ENCODE measurements at places on chromosomes 5 and 9.

- no peak for DNase-seq
- no peak overlapping the region for H3K27ac ChIP-seq
- no peak overlapping the region for H3K4me3 ChIP-seq
- no peaks in the 10 kb centered on the region for H3K27me3 ChIP-seq
- H3K36me3 ChIP-seq, result peaks cover 4% of the 10 kb centered on the region
Observed at GRCh38 chr5:95954716-95955115, 6.9 kb downstream of the ELL2 start.

DNA sequence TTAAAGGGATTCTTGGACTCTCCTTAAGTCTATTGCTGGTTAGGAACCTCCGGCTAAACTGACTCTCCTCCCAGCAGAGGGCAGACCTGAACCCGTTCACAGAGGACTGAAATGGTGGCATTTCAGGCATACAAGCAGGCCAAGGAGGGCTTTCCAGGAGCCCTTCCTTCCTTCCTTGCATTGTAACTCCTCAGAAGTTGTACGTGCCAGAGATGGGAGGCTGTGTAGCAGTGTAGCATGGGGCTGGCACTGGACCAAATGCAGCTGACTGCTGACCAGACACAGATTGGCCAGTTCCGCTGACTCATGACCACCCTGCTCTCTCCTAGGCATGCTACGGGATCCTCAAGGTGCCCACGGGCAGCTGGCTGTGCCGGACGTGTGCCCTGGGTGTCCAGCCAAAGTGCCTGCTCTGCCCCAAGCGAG is 36.4 kb downstream of the JADE2 start:
- peaks cover 8% of the 10 kb centered on the region for H3K4me1 ChIP-seq
- no peaks in the 10 kb centered on the region for H3K27me3 ChIP-seq
- no peak for DNase-seq
- no peak overlapping the region for H3K4me3 ChIP-seq
- peaks cover 47% of the 10 kb centered on the region for H3K36me3 ChIP-seq

DNA sequence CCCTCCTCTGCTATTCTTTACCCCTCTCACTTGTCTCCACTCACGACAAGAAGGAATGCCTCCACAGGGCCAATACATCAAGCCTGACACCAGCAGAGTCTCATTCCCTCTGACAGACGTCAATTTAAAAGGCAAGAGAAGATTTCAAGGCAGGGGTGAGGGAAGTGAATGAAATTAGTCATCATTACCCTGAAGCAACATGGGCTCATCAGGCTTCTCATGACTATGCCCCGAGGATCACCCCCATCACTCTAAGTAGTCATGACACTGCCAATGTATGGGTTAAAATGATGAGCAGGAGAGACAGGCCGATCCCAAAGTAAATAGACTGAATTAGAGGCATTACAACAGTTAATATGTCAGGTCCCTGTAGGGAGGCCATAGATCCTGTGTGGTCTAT is 504.4 kb downstream of the TLE4 start:
- H3K4me1 ChIP-seq, result no peaks in the 10 kb centered on the region
- H3K27me3 ChIP-seq, result no peaks in the 10 kb centered on the region
- no peak overlapping the region for H3K4me3 ChIP-seq
- no peak overlapping the region for H3K27ac ChIP-seq

GRCh38 chr5:97623441-97623840 is 440.4 kb upstream of the RIOK2 start:
- no peaks in the 10 kb centered on the region for H3K4me1 ChIP-seq
- DNase-seq, result no peak
- H3K36me3 ChIP-seq, result no peaks in the 10 kb centered on the region
- no peak overlapping the region for H3K4me3 ChIP-seq
- H3K27ac ChIP-seq, result no peak overlapping the region

- H3K27me3 ChIP-seq, result no peaks in the 10 kb centered on the region
- H3K4me3 ChIP-seq, result no peak overlapping the region
- DNase-seq, result no peak
- H3K27ac ChIP-seq, result no peak overlapping the region
Observed at GRCh38 chr5:17713301-17713700, 79.0 kb downstream of the TAF11L14 start.

DNA sequence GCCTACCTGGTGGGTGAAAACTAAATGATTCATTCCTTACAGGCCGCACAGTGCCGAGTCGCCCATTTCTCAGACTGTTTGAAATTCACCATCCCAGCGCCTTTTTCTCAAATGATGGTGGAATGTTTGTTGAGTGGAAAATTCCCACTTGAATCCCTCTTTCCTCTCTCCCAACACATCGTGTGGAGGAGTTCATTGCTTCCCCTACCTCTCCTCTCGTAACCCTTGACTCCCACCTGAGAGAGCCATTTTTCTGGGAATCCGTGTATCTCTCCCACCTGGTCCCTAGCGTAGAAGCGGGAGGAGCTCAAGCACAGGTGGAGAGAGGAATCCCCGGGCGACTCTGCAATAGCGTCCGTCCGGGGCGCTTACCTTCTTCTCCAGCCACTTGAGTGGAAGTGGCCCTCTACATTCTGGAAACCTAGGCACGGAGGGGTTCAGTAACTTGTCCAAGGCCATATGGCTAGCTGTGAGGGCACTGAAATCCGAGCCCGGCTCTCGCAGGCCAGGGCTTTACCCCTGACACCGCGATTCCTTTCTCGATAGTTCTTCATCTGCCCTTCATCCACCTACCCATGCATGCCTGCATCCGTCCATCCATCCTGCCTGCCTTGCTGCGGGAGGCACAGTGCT is 683 bp downstream of the OSMR start:
- H3K4me1 ChIP-seq, result peaks cover 6% of the 10 kb centered on the region
- H3K36me3 ChIP-seq, result no peaks in the 10 kb centered on the region
- peak overlapping the region; percentile 55 for H3K4me3 ChIP-seq
- H3K27me3 ChIP-seq, result peaks cover 76% of the 10 kb centered on the region
- no peak for DNase-seq
- no peak overlapping the region for H3K27ac ChIP-seq

DNA sequence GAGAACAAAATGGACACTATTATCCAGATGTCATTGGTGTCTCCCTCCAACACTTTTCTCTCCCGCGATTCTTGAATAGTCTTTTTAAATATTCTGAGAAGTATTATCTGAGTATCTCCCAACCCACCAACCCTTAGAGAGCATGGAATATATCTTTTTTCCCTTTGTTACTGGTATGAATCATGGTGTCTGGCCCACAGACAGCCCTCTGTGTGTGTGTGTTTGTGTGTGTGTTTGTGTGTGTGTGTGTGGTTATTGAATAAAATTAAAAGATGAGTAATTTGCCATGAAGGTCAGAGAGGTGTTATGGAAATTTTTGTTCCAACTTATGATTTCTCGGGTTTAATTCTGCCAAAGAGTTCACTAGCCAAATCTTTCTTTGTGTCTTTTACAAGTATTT is 47.7 kb downstream of the CAMK4 start:
- H3K27ac ChIP-seq, result no peak overlapping the region
- no peak for DNase-seq
- H3K4me3 ChIP-seq, result no peak overlapping the region
- H3K36me3 ChIP-seq, result peaks cover 3% of the 10 kb centered on the region
- peaks cover 57% of the 10 kb centered on the region for H3K4me1 ChIP-seq

- peak overlapping the region; percentile 89 for H3K4me3 ChIP-seq
- DNase-seq, result no peak
- peaks cover 30% of the 10 kb centered on the region for H3K36me3 ChIP-seq
- peak overlapping the region; percentile 94 for H3K27ac ChIP-seq
- H3K27me3 ChIP-seq, result no peaks in the 10 kb centered on the region
Observed at GRCh38 chr5:39201781-39202596, 17.4 kb downstream of the FYB1 start.

GRCh38 chr5:35990520-35990919 is 670 bp downstream of the UGT3A1 start:
- no peak overlapping the region for H3K4me3 ChIP-seq
- H3K36me3 ChIP-seq, result peaks cover 1% of the 10 kb centered on the region
- no peak for DNase-seq
- no peaks in the 10 kb centered on the region for H3K4me1 ChIP-seq

DNA sequence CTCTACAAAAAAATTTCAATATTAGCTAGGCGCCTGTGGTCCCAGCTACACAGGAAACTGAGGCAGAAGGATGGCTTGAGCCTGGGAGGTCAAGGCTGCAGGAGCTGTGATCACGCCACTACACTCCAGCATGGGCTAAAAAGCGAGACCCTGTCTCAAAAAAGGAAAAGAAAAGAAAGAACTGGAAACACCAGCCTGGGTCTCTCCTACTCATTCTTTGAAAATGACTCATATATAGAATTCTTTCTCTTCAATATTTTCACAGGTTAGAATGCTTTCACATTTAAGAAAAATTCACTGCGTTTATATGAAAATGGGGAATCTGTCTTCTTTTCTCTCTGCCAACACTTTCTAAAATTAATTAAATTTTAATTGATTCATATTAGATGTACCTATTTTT is 115.6 kb downstream of the TRPM6 start:
- peaks cover 31% of the 10 kb centered on the region for H3K27me3 ChIP-seq
- no peak for DNase-seq
- no peak overlapping the region for H3K27ac ChIP-seq
- H3K4me1 ChIP-seq, result no peaks in the 10 kb centered on the region
- H3K36me3 ChIP-seq, result no peaks in the 10 kb centered on the region
- H3K4me3 ChIP-seq, result no peak overlapping the region

DNA sequence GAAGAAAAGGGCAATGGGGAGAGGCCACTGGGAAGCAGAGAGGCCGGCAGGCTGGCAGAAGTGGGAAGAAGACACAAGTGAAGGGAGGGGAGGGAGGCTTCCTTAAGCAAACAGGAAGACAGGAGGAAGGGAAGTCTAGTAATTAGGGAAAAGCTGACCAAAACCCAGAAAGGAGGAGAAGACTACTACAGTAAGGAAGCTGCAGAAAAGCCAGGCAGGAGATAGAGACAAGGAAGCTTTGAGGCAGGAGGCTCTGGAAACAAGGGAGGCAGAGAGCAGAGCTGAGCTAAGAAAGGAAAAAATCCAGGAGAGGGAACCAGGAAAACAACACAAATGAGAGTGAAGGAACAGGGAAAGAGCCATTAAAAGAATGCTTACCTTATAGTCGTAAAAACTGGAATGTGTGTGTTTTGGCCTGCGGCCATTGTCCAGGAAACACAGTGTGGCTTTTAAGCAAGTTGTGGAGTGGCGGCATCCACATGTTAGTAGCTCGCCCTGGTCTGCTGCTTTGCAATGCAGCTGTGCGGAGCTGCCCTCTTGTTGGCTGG is 317.1 kb upstream of the CLINT1 start:
- H3K36me3 ChIP-seq, result peaks cover 2% of the 10 kb centered on the region
- no peak for DNase-seq
- H3K27ac ChIP-seq, result no peak overlapping the region
- H3K4me1 ChIP-seq, result no peaks in the 10 kb centered on the region

DNA sequence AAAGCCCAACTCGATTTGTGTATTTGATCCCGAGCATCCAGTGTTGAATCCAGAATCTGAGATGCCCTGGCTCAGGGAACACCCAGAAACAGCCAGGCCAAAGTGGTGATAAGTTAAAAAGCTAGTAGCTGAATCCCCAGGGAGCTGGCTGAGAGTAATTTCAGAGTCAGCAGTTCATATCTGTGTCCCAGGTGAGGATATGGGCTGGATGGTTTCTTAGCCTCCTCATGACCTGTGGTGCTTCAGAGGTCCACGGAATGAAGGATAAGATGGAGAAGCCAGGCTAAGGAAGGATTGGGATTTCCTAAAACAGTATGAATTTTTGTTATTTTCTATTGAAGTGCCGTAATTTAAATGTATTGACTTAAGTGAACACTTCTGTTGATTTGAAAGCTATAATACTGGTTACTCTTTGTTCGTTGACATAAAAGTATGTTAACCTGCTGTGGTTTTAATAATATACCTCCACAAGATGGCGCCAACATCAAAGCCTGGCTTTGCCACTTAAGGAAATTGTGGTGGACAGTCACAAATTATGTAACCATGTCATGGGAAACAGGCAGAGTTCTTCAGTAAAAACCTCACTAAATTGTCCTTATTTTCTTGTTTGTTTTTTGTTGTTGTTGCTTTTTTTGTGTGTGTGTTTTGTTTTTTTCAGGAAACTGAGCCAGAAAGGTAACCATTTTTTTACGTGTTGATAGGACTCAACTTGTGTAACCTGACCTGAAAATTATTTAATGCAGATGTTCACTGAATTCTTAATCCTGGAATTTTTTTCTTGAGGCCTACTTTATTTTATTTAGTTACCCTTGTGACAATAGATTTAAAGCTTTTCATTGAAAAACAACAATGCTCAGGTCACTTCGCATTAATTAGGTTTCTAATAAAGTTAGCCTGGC is 11.4 kb downstream of the MTAP start:
- no peaks in the 10 kb centered on the region for H3K27me3 ChIP-seq
- H3K4me3 ChIP-seq, result no peak overlapping the region
- peaks cover 24% of the 10 kb centered on the region for H3K36me3 ChIP-seq
- H3K27ac ChIP-seq, result no peak overlapping the region
- no peaks in the 10 kb centered on the region for H3K4me1 ChIP-seq

- H3K36me3 ChIP-seq, result peaks cover 46% of the 10 kb centered on the region
- H3K27ac ChIP-seq, result peak overlapping the region; percentile 90
- H3K4me3 ChIP-seq, result peak overlapping the region; percentile 65
- H3K4me1 ChIP-seq, result peaks cover 80% of the 10 kb centered on the region
- H3K27me3 ChIP-seq, result no peaks in the 10 kb centered on the region
Observed at GRCh38 chr9:89408628-89409101, 89.2 kb downstream of the SEMA4D start.

- no peaks in the 10 kb centered on the region for H3K27me3 ChIP-seq
- DNase-seq, result no peak
- peaks cover 62% of the 10 kb centered on the region for H3K36me3 ChIP-seq
- no peak overlapping the region for H3K4me3 ChIP-seq
- no peak overlapping the region for H3K27ac ChIP-seq
Observed at GRCh38 chr9:120773256-120773655, 20.0 kb downstream of the FBXW2 start.

DNA sequence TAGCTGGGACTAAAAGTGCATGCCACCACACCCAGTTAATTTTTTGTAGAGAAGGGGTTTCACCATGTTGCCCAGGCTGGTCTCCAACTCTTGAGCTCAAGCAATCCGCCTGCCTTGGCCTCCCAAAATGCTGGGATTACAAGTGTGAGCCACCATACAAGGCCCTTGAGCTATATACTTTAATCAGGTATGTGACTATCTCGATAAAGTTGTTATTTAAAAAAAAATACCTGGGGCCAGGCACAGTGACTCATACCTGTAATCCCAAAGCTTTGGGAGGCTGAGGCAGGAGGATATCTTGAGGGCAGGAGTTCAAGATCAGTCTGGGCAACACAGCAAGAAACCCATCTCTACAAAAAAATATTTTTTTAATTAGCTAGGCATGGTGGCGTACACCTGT is 19.2 kb downstream of the RNF145 start:
- peaks cover 16% of the 10 kb centered on the region for H3K4me1 ChIP-seq
- peaks cover 22% of the 10 kb centered on the region for H3K36me3 ChIP-seq
- H3K27me3 ChIP-seq, result no peaks in the 10 kb centered on the region

GRCh38 chr9:89418474-89418845 is 79.5 kb downstream of the SEMA4D start:
- DNase-seq, result no peak
- peaks cover 71% of the 10 kb centered on the region for H3K4me1 ChIP-seq

DNA sequence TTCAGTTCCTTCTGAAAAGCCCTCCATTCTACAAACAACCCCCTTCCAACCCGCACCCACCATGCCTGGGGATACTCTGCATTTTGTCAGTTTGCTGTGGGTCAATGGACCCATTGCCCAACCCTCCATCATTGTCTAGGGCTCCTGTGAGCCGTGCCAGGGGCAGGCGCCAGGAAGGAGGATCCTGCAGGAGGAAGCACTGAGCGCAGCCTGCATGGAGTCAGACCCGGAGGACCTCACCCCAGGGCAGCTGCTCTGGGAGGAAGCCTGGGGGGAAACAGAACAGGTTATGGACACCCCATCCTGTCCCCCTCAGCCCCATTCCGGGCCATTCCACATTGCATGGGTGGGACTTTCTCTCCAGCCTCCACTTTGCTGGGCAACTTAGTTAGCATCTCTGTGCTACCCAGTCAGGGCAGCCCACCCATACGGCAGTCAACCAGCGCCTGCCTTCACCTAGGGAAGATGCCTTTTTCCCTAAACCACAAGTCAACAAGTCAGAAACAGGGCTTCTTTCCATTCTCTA is 48.6 kb upstream of the VDAC1 start:
- peak overlapping the region; percentile 41 for H3K27ac ChIP-seq
- H3K27me3 ChIP-seq, result no peaks in the 10 kb centered on the region
- peaks cover 2% of the 10 kb centered on the region for H3K36me3 ChIP-seq
- peak overlapping the region; percentile 8 for H3K4me3 ChIP-seq
- peaks cover 17% of the 10 kb centered on the region for H3K4me1 ChIP-seq

Measured in central memory CD8-positive, alpha-beta T cell (primary cell).